HAP-1 (cell line): ENCODE measurements at places on chromosomes 12 and 14.
A peak's percentile ranks its signal among the peaks of the same experiment; 100 is the strongest.

DNA sequence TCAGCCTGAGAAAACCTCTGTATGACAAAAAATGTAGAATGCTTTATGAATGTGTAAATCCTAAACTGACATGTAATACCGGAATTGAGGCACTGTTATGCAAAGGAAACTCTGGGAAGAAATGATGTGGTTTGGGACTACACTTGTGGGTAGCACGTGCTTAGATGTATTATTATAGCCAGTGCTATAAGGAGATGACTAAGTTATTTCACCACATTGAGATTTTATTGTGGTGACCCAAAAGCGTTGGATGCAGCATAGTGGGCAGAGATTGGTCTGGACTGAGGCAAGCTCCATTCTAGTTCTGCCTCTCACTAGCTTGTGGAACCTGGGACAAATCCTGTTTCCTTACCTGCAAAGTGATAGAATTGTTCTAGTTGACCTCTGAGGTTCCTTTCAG, 172.2 kb downstream of the SNAPC1 start:
- no peak for DNase-seq

- DNase-seq, result no peak
These were observed 131.2 kb downstream of the EML1 start for GRCh38 chr14:99924379-99924778.

GRCh38 chr14:71855399-71856036, 76.7 kb upstream of the RGS6 start:
- DNase-seq, result peak; percentile 41

DNA sequence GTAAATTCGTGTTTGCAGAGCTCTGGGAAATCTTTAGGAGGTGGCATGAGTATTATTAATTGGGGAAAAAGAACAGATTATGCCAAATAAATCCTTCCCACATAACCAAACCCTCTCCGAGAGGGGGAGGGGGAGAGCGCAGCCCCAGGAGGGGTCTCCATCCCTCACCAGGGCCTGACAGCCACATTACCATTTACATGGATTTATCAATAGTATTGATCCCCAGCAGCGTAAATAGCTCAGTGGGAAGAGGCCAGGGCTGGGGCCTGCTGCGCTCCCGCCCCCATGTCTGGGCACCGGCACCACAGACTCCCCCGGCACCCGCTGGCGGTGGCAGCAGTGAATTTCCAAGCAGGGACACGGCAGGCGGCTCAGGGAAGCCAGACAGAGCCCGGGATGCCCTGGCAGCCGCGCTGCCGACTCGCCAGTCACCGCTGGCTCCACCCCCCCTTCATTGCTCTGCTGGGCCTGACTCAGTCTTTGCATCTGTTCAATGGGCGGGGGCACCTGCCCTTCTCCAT, 2.4 kb downstream of the NCOR2 start:
- DNase-seq, result no peak

- no peak for DNase-seq
These were observed 127.0 kb downstream of the TSPAN9 start for GRCh38 chr12:3204143-3204542.

GRCh38 chr12:63875703-63876102, 31.2 kb downstream of the SRGAP1 start:
- no peak for DNase-seq

- DNase-seq, result no peak
These were observed 1.7 kb downstream of the PIP4K2C start for GRCh38 chr12:57592551-57593165.

DNA sequence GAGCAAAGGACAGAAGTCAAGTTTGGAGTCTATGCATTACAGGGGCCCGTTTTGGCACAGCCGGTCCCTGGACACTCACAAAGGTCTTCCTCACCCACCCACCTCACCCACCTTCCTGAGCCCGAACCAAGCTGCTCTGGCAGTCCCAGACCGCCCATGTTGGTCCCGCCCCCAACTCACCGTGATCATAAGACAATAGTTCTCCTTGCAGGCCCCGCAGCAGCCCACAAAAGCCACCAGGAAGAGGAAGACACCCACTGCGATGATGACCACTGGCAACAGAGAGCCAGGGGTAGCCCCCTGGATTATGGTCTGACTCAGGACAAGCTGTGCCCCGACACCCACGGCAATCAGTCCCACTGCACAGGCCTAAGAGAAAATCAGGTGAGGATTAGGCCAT, 1.8 kb downstream of the CD63 start:
- no peak for DNase-seq

- DNase-seq, result no peak
These were observed 581 bp downstream of the PITPNM2 start for GRCh38 chr12:123150275-123150743.

DNA sequence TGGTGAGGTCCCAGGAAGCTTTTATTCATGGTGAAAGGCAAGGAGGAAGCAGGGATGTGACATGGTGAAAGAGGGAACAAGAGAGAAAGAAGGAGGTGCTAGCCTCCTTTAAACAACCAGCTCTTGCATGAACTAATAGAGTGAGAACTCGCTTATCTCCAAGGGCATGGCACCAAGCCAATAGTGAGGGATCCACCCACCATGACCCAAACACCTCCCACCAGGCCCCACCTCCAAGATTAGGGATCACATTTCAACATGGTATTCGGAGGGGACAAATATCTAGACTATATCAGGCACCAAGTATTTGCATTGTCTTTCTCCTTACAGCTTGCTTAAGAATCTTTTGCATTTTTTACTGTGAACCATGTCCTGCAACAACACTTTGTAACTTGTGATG, 91.9 kb upstream of the DHRS4 start:
- no peak for DNase-seq

GRCh38 chr12:3337944-3338343, 153.1 kb upstream of the PRMT8 start:
- DNase-seq, result no peak

DNA sequence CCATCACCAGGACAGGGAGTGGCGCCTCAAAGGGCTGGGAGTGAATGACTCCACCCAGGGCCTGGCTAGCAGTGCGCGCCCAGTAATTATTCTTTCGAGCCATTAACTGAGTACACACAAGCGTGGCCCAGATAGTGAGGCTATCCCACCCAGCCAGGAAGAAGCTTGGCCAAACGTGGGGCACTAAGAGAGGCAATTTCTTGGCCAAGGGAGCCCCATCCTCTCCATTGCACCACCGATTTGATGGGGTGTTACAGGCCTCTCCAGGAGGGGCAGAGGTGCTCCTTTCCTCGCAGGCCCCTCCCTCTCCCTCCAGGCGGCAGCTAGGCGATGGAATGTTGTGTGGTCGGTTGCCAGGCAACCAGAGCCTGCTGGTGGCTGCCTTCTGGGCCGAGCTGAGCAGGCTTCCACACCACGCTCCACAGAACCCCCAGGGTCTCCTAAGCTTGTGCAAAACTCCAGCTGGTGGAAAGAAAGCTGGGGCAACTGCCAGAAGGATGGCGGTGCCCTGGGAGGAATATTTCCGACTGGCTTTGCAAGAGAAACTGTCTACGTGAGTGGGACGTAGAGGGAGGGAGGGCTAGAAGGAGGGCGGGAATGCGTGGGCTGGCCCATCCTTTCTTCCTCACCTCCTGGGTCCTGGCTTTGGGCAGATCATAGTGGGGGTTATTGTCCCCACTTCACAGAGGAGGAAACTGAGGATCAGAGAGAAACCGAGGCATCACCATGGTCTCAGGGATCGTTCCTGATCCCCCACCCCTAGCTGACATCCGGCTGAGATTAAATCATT, at the start of gene CFAP73:
CFAP73 (plus strand) TSS at position 364 of the 790 bp plus-strand sequence; CDS start at position 498, 134 bp downstream.
- peak; percentile 92 for DNase-seq
